ENCODE measurements at places on chromosomes 1 and 21.

- DNase-seq = no peak
These were observed 86.3 kb downstream of the ACBD6 start for GRCh38 chr1:180415985-180416633.

DNA sequence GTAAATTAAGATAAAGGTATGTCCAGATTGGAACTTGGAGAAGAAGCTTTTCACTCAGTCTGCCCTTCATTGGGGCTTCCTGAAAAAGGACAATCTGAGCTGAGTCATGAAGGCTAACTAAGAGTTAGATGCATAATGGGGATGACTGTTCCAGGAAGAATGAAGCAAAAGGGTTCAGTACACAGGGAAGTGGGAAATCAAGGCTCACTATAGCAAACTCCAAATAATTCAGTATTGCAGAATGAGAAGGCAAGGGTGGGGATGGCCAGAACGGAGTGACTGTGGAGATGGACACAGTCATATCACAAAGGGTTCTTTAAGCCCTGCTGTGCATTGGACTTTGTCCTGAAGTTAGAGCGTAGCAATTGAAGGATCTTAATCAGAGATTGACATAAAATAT, 158.3 kb downstream of the FGGY start:
- no peak for DNase-seq

DNA sequence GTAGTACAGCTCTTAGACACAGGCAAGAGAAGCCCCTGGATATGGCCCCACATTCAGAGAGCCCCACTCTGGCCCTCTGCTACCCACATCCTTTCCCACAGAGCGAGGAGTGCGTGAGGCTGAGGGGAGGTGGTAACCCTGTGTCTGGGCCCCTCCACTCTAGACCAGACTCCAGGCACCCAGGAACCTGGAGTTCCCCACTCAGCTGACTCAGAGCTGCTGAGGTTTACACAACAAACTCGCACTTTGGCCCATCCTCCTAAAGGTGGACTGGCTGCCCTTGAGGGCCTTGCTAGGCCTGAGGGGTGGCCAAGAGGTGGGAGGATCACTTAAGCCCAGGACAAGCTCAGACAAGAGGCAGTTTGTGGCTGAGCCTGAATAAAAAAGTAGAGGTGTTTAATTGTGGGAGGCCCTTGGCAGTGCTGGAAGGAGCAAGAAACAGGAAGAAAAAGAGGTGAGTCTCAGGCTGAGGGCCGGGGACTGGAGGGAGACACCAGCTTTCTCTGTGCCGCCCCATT, 10.7 kb downstream of the MR1 start:
- no peak for DNase-seq

- DNase-seq = no peak
These were observed 34.7 kb upstream of the GPR25 start for GRCh38 chr1:200837931-200838571.

DNA sequence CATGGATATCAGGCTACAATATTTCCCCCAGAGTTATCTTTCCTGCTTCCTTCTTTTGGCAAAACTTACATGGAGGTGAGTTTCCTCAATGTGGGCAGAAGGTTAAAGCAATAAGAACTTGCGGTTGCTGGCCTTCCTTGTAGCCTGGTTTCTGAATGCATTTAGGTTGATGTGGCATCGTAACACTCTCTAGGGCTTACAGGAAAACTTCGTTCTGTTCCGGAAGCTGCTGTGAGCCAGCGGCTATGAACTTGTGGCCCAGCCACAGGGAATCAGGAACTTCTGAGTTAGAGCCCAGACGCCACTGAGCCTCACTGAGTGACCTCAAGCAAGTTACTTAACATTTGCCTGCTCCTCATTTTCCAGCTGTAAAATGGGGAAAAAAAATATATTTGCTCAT, 623.4 kb upstream of the ADAMTS5 start:
- DNase-seq = no peak

DNA sequence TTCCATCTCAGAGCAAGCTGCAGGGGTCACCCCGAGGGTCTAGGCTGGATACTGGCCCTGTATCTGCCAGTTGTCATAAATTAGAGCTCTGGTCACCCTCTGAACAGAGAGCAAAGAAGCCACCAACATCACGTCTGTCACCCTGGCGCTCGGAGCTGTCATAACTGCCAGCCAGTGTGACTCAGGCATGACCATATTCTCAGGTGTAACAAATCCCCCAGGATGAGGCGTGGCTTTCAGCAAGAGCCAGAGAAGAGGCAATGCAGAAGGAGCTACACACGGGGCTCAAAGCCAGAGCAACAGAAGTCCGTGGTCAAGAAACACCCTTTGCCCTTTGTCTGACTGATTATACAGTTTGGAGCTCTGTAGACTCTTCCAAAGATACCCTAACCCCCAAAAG, 40.0 kb downstream of the PRAMEF20 start:
- DNase-seq = no peak

DNA sequence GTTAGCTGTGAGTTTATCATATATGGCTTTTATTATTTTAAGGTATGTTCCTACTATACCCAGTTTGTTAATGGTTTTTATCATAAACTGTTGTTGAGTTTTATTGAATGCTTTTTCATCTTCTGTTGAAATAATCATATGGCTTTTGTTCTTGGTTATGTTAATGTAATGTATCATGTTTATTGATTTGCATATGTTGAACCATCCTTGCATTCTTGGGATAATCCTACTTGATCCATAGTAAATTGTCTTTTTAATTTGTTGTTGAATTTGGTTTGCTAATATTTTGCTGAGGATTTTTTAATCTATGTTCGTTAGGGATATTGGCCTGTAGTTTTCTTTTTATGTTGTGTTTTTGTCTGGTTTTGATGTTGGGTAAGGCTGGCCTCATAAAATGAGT, 185.6 kb downstream of the PAPPA2 start:
- DNase-seq = no peak

GRCh38 chr1:169098380-169098779, 8.1 kb upstream of the ATP1B1 start:
- no peak for DNase-seq

DNA sequence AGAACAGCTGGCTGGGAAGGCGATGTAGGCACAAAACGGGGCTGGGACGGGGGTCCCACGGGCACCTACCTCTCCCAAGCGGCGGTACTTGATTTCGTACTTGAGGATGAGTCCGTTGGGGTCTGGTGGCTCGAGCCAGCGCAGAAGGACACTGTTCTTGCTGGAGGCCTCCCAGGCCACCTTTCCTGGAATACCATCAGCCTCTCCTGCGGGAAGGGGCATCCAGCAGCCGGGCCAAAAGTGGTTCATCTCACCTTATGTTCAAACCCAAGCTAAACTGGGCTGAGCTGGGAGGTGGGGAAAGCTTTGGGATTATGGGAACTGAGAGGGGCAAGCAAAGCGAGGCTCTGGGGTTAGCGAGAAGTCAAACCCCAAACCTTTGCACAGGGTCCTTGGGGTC, 14.3 kb downstream of the INSRR start:
- no peak for DNase-seq

DNA sequence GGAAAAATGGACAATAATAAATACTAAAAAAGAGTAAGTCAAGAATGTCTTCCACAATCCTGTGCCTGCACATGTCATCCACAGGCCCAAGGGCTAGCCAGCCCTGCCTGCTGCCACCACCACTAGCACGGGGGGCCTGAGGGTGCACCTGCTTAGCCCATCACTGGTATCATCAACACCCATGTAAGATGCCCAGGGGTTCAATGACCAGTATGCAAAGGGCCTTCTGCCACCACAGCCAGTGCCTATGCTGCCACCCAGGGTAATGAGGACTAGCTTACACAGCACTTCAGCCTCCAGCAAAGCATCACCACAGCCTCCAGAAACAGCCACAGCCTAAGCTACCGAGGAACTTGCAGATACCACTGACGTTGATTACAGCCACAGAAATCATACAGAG, 46.3 kb downstream of the POFUT2 start:
- no peak for DNase-seq

DNA sequence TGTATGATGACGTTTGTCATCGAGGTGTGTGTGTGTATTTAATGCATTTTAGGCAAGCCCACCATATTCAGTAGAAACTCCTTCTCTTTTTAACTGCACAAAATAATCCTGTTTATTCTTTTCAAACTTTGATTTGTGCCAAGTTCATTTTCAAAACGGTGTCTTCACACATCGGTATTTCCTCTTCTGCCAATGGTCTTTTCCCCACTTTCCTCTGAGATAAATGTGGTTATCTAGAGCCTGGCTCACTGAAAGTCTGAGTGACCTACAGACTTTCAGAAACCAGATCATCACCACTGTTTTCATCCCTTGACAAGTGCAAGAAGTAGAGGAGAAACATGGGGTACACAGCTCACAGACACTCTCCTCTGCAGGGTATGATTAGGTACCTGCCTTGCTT, 69.4 kb downstream of the GPATCH2 start:
- DNase-seq = no peak

DNA sequence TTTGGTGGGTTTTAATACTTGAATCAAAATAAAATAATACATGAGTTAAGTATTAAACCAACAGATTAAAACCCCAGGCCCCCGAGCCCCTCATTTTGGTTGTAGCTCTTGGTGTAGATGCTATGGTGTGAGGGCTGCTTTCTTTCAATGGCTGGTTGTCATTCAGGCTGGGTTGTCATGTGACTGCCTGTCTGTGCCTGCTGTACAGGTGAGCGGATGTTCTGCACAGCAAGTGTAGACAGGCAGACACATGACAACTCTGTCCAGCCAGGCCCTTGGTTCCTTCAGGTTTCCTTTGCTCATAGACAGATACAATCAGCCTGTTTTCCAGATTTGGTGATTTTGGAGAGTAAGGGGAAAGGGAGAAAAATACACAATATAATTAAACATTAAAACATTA, 281.9 kb upstream of the C1orf105 start:
- no peak for DNase-seq

DNA sequence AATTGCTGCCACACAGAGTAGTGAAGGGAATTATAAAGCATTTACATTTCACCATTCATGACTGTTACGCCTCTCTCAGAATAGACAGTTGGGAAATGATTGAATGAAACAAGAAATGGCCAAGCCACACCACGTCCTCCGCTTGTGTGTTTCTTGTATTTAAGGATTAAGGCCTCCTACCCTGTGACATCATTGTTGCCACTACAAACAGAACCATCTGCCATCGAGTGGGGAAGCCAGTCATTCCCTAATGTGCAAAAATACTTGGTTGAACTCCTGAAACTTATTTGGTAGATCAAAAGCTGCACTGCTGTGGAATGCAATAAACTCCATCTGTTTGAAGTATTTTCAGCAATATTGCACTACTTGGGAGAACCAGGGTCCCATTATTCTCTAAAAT, 99.0 kb upstream of the C1orf105 start:
- no peak for DNase-seq

- no peak for DNase-seq
These were observed 64.8 kb downstream of the MORN1 start for GRCh38 chr1:2326524-2326923.
